ENCODE measurements at places on chromosomes 6 and 20.

- no peak for DNase-seq
Observed at GRCh38 chr20:62352402-62353288, 14.5 kb downstream of the LAMA5 start.

- no peak for DNase-seq
Observed at GRCh38 chr20:9137001-9137400, 68.1 kb downstream of the PLCB4 start.

GRCh38 chr20:46322641-46323040, 14.3 kb upstream of the CDH22 start:
- no peak for DNase-seq

DNA sequence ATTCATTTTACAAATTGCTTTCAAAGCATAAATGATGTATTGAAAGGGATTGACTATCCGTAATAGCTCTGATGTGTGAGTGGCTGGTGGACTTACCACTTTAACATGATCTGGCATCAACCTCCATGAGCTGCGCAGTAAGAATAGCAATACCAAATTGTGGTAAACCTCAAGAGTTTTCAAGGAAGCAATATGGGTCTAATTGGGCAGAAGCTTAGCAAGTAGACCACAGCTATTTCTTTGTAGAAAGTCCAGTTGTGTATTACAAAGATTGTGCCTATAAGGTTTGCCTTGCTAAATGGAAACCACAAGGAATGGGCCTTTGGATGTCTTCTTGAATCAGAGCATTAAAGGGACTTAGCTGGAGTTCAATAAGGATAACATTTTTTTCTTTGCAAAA, 736.6 kb downstream of the KIF16B start:
- DNase-seq: no peak

GRCh38 chr20:36549942-36550789, 8.8 kb downstream of the MYL9 start:
- DNase-seq: no peak

Data from stimulated activated naive CD8-positive, alpha-beta T cell treated with anti-CD3 and anti-CD28 coated beads, Interleukin-15, Interleukin-2, amounts not matched to agents 100 U/mL and 50 U/mL, for 24 hours (primary cell).